ENCODE measurements at places on chromosomes 16 and 17.

- DNase-seq, result no peak
Observed at GRCh38 chr17:42463976-42464400, 5.3 kb downstream of the ATP6V0A1 start.

DNA sequence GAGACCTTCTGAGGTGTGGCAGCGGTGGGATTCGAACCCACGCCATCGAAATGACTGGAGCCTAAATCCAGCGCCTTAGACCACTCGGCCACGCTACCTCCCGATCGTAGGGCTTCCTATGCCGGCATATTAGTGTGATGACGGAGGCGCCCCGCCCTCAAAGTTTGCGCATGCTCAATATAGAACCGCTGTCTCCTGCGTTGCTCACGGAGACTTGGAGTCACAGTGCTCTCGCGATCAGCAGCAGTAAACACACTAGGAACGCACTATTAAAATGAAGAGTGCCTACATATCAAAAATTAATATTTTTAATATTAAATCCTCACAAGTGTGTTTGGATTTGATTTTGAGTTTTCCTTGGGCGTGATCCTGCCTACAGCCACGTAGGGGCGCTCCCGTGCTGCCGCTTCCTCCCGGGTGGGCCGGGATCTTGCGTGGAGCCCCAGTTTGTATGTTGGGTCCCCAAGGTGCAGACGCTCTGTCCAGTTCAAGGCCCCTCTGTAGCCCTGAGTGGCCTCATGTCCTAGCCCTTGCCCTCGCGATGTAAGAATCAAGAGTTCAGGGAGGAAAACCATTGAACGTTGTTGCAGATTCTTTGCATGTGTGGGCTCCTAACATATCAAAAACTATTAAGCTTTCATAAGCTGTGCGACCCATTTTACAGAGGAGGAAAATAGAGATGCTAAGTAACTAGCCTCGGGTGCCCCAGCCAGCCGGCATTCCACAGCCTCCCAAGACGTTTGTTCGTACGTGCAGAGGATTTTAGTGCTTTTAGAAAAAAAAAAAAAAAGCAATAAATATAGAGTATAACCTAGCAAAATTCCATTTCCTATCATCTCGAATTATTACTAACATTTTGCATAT is 10.2 kb upstream of the EEF2K start:
- DNase-seq, result peak; percentile 92

DNA sequence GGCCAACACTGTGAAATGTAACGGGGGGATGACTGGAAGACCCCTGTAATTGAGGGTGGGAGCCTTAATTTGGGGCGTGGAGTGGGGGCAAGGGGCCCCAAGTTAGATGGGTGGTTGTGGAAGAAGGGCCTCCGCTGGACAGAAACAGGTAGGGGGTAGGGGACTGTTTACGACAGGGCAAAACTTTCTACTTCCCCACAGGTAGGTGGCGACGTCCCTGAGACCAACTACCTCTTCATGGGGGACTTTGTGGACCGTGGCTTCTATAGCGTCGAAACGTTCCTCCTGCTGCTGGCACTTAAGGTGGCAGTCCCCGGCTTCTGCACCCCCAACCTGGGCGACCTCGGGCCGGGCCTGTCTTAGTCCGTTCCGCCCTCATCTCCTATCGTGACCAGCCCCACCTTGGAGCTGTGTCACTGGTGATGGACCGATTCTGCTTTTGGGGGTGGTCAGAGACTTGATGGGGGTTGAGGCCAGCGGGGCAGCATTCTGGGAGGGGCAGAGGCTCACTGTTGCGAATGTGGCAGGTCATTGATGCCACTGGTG is 6.8 kb downstream of the PPP4C start:
- DNase-seq, result no peak

GRCh38 chr17:7011942-7012254 is 526 bp upstream of the RNASEK start:
- no peak for DNase-seq

DNA sequence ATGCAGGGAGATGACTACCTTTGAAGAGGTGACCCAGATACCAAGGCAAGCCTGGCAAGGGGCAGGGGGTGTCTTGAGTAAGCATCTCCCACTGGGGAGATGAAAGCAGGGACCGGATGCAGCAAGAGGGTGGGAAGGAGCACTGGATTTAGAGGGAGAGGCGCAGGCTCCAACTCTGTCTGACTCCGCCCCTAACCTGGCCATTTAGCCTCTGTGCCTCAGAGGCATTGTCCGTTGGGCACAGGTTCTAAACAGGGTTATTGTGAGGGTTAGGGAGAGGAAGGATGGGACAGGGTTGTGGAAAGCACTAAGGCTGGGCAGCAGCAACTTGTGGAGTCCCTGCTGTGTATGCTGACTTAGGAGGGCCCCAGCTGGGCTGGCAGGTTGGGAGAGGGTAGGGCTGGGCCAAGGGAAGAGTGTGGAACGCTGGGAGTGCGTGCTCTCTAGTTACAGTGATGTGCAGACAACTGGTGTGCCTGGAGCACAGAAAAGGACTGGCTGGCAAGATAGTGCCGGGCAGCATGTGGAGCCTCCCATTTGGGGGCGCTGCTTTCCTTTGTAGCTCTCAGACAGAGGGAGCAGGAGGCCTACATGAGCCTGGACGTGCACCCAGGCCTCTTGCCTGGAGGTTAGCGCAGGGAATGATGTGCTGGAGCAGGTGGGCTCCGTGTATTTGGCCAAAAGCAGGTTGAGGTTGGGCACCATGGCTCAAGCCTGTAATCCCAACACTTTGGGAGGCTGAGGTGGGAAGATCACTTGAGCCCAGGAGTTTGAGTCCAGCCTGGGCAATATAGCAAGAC is 26.2 kb downstream of the TBX2 start:
- DNase-seq, result no peak

GRCh38 chr16:30694926-30695693 is 3.9 kb upstream of the SRCAP start:
- DNase-seq, result no peak

DNA sequence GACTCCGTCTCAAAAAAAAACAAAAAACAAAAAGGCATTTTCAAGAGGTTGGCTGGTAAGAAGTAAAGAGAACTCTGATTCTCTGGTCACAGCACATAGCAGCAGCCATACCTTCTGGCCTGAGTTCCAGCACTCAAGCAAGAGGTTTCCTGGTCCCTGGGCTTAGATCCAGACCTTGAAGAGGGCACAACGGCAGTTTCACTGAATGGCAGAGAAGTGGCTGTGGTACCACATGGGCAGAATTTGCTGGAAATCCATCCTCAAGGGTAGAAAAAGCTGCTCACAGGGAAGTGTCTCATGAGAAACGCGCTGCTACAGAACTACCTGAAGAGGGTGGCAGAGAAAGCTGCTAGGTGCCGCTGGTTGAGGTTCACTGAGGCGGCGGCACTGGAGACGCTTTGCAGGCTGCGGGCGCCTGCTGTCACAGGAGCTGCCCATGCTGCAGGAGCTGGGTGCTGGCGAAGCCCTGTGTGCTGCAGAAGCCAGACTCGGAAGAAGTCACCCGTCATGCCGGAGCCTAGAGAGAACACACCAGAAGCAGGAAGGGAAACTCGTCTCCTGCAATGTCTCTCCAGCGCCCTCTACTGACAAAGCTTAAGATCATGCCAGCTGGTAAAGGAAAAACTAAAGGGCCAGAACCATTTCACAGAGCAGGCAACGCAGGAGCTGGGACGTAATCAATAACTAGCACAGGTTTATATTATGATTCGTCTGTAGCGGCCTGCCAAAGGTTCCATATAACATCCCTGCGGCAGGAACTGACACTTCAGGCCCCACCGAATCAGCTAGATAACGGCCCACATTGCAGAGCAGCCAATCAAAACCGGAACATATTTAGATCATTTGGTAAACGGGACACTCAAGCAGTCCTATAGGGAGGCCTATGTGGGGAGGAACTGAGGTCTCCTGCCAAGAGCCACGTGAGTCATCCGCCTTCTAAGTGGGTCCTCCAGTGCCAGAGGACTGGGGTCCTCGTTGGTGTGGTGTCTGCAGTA is 5.4 kb upstream of the ZNF213 start:
- peak; percentile 74 for DNase-seq

GRCh38 chr17:49952209-49952911 is 16.6 kb upstream of the DLX4 start:
- peak; percentile 87 for DNase-seq

DNA sequence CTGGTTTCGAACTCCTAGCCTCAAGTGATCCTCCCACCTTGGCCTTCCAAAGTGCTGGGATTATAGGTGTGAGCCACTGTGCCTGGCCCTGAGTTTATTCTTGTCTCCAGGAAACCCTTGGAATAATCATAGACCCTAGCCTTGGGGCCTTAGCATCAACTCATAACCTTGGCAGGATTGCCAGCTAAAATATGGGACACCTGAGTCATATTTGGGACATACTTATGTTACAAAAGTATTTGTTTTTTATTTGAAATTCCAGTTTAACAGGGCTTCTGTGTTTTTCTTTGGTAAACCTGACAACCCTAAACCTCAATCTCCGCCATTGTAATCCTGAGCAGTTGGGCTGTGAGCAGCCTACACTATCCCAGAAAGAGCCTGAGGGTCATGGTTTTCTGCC is 28.6 kb upstream of the TNS4 start:
- no peak for DNase-seq

DNA sequence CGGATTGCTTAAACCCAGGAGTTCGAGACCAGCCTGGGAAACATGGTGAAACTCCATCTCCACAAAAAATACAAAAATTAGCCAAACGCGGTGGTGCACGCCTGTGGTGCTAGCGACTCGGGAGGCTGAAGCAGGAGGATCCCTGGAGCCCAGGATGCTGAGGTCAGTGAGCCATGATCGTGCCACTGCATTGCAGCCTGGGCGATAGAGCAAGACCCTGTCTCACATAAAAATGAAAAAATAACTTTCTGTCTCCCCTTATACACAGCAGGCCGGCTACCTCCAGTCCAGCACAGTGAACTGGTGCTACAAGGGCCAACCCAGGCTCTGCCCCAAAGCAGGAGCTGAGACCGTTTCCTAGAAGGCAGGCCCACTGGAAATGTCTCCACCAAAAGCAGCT is 59.7 kb downstream of the YWHAE start:
- no peak for DNase-seq

GRCh38 chr17:76865174-76865573 is 3.0 kb upstream of the MGAT5B start:
- no peak for DNase-seq

DNA sequence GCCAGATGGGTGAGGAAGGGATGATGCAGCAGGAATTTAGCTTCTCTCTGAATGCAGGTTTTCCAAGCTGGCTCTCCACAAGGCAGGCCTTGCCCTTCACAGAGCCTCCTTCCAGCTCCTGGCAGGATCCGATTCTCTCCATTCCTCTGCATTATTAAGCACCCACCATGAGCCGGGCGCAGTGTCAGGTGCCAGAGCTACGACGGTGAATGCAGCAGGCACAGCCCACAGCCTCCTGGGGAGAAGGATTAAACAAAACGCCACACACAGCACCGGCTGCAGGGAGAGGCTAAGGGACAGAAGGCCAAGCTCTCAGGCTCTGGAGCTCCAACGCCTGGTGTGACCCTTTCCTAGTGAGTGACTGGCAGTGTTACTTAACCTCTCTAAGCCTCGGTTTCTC is 7.1 kb upstream of the MT2A start:
- DNase-seq, result no peak

- no peak for DNase-seq
Observed at GRCh38 chr16:73771196-73772064, 525.2 kb upstream of the PSMD7 start.

DNA sequence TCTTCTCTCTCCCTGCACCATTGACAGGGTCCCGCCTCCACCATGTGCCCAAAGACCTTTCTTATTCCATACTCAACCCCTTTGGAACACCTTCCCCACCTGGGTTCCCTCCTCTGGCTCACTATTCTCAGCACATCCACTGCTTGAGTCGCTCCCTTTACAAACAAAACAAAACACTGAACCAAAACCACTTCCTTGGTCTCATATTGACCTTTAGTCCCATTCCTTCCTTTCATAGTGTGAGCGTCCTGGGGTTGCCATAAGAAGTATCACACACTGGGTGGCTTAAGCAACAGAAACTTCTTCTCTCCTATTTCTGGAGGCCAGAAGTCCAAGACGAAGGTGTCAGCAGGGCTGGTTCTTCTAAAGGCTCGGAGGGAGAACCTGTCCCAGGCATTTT is 6.1 kb upstream of the TNRC6C start:
- no peak for DNase-seq

GRCh38 chr17:1769822-1770477 is 8.1 kb downstream of the SERPINF1 start:
- no peak for DNase-seq

- DNase-seq, result no peak
Observed at GRCh38 chr16:87674419-87674818, 72.1 kb downstream of the JPH3 start.

DNA sequence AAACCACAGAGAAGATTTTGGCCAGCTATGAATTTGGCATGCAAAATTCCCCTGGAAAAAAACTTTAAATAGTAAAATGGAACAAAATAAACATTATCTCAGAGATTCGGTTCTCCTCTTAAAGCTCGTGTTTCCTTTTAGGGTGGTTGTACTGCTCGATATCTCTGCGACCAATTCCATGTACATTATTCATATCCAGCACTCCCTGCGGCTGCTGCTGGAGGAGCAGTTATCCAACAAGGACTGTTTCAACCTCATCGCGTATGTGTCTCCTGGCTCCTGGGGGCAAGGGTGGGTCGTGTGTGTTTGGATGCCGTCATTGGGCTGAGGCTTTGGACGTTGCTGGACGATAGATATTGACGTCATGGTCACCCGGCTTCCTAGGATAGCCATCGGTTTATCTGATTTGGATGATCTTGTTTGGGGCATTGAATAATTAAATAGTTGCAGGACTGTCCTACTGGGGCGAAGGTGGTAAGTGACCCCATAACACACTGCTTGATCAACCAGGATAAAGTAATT is 33.8 kb downstream of the VWA3A start:
- no peak for DNase-seq

DNA sequence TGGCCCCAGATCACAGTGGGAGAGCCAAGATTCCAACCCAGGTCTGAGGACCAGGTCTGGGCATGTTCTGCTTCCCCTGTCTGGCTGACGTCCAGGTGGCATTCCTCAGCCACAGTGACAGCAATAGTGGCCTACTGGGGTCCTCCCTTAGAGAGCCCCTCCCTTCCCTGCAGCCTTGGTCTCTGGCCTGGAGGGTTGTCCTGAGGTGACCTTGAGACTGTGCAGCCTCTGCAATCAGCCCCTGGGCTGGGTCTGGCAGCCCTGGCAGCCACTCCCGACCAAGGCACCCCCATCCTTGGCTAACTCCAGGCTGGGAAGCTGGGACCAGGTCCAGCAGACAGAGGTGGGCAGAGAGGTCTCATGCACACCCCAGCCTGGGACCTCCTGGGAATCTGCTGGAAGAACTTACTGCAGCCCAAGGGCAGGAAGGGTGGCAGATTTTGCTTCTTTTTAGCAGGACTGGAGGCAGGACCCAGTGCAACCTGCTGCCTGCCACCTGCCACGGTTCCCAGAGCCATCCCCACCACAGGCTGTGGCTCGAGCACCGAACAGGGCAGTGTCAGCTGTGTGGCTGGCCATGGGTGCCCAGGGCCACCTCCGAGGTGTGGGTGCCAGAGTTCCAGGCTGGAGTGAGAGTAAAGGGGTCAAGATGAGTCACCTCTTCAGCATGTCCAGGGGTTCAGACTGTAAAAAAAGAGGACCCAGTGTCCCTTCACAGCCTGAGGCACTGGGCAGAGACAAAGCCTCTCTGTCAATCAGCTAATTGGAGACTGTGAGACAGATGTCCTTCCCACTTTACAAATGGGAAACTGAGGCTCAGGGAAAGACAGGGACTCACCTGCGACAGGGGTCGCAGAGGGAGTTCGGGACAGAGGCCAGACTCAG is 12.6 kb downstream of the GRB7 start:
- DNase-seq, result peak; percentile 72

GRCh38 chr17:61974115-61974514 is 46.3 kb upstream of the INTS2 start:
- DNase-seq, result no peak

Data from Right ventricle myocardium superior (tissue), 1 donor.